ENCODE measurements at places on chromosomes 2 and 18.

DNA sequence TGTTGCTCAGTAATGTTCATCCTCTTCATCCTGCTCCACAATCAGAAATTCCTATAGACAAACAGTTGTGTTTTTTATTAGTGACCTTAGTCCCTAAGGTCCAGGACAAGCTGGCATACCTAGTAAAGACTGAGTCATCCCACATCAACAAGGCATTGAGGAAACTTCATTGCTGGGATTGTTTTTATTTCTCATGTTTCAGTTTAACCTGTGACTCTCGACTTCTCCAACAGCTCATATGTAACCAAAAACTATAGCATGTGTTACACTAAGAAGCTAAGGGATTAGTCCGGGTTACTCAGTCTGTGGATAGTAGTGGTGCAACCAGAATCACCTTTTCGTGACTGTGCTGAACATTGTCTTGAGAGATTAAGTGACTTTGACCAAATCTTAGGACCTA lies 292.1 kb downstream of the RDH14 start:
- no peak for DNase-seq

DNA sequence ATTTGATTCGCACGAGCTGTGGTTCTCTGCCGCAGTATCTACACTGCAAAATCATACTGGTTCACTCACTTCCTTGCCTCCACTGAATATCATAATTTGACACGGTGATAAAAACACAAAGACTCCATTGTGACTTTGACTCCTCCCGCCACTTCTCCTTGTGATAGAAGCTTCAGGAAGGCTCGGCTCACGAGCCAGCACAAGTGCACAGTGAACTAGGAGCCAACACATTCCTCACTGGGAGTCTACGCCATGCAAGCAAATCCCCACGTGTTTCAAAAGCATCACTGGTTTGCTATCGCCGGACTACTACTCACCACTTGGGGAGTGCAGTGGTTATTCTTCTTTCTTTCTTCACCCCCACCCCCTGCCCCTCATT lies 293.3 kb upstream of the PARD3B start:
- DNase-seq = no peak

DNA sequence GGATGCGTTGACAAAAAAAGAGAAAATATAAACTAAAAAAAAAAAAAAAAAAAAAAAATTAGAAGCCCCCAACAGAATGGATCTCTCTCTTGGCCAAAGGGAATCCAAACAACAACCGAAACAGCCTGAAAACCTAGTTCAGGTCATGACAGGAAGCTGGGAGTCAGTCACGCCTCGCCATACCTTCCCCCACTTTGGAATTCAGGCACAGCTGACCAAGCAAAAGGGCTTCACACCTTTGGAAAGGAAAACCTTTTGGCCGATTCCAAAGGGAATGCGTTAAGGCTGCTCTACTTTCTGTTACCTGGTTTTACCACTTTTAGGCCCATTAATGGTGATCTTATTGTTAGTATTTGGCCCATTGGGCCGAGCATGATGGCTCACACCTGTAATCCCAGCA lies 17.9 kb upstream of the RMC1 start:
- no peak for DNase-seq

- DNase-seq = no peak
These were observed 576.5 kb downstream of the NRXN1 start for GRCh38 chr2:50455351-50455939.

GRCh38 chr2:131037398-131038257 lies 55.6 kb downstream of the FAM168B start:
- DNase-seq = no peak

- DNase-seq = no peak
These were observed 7.1 kb downstream of the PCBP1 start for GRCh38 chr2:70094171-70094977.

DNA sequence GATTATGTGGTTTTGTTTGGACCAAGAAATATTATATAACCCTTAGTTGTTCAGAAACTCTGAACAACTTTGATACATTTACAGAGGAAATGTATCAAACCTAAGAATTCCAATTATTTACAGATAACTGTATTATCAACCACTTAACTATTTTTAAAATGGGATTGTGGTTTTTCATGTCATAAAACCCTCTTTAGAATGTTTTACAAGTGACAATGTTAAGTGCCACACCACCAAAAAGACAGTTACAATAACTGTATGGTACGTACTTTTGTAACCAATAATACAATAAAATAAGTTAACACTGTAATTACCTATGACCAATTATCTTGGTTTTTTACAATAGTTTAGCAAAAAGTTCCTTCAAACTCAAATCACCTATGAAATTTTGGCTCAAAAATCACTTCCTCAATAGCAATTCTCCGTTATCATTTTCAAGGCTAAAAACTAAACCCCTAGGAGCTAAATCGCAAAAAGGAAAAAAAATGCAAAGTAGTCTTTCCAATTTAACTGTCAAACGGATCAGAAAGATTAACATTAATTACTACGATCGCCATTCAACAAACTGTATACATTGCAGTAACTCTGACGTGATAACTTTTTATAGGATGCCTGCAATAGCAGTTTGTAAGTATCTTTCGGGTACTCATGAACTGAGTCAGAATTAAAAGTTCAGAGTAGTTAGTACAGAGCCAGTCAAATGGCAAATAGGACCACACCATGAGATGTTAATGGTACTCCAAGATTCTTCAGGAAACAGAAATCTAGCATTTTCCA lies 1.5 kb downstream of the ROCK1 start:
- DNase-seq = no peak

DNA sequence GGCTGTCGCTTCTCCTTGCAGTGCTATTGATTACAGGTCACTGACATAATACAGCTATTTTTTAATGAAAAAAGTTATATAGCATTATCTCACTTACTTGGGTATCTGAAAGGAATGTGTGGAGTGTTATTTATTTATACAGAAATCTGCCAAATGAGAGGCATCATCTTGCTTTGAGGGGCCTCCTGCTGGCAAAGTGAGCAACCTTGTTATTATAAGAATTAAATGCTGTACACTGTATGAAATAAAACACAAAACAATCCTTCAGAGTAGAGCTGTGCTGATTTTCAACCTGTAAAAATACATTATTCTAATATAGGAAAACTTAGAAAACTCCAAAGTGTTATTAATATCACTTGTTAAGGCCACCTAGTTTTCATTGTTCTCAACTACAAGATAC lies 20.9 kb downstream of the ERBB4 start:
- DNase-seq = no peak

GRCh38 chr2:205772983-205773382 lies 90.7 kb downstream of the NRP2 start:
- DNase-seq = no peak

GRCh38 chr2:15776992-15777702 lies 163.2 kb upstream of the MYCN start:
- no peak for DNase-seq

All from stimulated activated CD8-positive, alpha-beta memory T cell treated with anti-CD3 and anti-CD28 coated beads, Interleukin-4, amount 100 ng/mL, for 1 hour (primary cell).